ENCODE measurements at places on chromosomes 11 and 22.
A peak's percentile ranks its signal among the peaks of the same experiment; 100 is the strongest.

- H3K27me3 ChIP-seq = no peaks in the 10 kb centered on the region
- no peak overlapping the region for H3K27ac ChIP-seq
- H3K36me3 ChIP-seq = no peaks in the 10 kb centered on the region
These were observed 273.2 kb downstream of the KIRREL3 start for GRCh38 chr11:126727381-126727780.

DNA sequence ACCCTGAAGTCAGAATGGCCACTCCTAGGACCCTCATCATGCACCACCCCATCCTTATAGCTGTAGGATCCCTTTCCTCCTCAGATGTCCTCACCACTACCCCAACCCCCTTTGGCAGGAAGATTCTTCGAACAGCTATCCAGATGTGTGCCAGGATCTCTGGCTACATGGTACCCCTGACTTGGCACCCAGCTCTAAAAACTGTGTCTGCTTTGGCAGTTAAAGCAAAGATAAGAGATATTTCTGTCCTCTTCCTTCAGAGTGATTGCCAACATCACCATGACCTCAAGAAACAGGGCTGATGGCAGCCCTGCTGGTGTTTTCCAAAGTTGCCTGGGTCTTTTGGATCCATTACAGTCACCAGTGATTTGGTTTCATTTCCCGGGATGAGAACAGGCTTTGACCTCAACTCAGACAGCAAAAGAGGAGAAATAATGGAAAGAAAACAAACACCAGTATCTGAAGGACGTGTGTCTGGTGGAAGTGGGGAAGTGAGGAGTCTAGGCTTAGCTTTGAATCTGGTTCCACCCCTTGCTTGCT lies 4.3 kb upstream of the NRIP3 start:
- H3K27me3 ChIP-seq = peaks cover 70% of the 10 kb centered on the region
- DNase-seq = no peak
- no peak overlapping the region for H3K27ac ChIP-seq
- peaks cover 2% of the 10 kb centered on the region for H3K36me3 ChIP-seq

- H3K27ac ChIP-seq = no peak overlapping the region
- peaks cover 15% of the 10 kb centered on the region for H3K4me1 ChIP-seq
- no peak for DNase-seq
- H3K27me3 ChIP-seq = no peaks in the 10 kb centered on the region
These were observed 86.6 kb downstream of the DDX10 start for GRCh38 chr11:108751444-108751843.

- no peaks in the 10 kb centered on the region for H3K4me1 ChIP-seq
- H3K4me3 ChIP-seq = no peak overlapping the region
- DNase-seq = no peak
- H3K27ac ChIP-seq = no peak overlapping the region
- no peaks in the 10 kb centered on the region for H3K36me3 ChIP-seq
These were observed 1083.2 kb upstream of the CNTN5 start for GRCh38 chr11:97937501-97937900.

DNA sequence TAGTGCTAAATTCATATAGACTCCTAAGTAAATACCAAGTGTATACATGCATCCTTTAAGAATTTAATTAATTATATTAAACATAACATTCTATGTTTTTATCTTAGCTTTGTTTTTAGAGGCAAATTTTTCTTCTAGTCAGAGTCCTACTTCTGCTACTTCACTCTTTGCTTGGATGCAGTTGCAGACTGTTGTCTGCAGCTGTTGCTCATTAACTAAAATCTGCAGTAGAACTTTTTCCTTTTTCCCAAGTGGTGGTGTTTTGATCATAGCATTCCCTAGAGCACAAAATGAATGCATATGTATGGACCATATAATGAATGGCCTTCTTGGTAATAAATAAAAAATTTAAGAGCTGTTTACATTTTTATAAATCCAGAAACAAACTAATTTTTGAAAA lies 198.3 kb downstream of the CASP12 start:
- no peak overlapping the region for H3K27ac ChIP-seq
- peaks cover 14% of the 10 kb centered on the region for H3K36me3 ChIP-seq
- no peak for DNase-seq
- H3K4me3 ChIP-seq = no peak overlapping the region

- no peak for DNase-seq
- peaks cover 14% of the 10 kb centered on the region for H3K27me3 ChIP-seq
- no peaks in the 10 kb centered on the region for H3K36me3 ChIP-seq
- H3K4me3 ChIP-seq = no peak overlapping the region
- peaks cover 17% of the 10 kb centered on the region for H3K4me1 ChIP-seq
These were observed 430.9 kb downstream of the ETS1 start for GRCh38 chr11:128156486-128156885.

DNA sequence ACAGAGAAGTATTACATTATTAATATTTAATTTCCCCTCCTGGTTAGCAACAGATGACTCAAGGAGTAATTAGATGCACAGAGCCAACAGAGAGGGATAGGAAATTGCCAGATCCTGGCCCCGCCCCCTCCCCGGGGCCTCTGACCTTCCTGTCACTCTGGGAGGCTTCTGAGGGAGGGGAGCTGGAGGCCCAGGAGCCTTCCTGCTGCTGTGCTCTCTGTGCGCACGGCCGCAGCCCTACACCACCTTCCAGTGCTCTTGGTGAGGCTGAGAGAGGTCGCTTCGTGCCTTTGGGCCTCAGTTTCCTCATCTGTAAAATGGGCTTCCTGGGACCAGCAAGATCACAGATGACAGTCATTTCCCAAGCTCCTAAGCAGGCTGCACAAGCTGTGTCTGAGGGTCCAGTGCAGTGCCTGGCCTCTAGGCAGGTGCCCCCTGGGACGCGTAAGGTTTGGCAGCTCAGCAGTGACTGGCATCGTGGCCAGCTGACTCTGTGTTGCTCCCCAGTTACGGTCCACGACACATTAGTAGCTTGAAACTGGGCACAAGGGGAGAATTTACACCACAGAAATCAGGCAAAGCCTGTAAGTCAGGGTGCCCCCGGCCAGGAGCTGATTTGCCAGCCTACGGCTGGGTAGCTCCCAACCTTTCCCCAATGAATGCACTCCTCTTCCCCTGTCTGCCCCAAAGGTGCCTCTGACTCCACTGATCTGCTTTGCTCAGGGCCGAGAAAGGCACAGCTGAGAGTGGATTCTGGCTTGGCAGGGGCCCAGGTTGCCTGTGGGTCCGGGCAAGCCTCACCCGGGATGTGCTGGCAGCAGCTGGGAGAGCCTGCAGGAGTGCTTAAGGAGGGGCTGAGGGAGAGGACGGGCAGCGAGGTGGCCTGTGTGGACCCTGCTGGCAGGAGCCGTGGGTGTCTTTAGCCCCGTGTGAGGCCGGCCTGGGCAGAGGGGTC lies 2.3 kb downstream of the ADORA2A start:
- H3K27me3 ChIP-seq = peaks cover 6% of the 10 kb centered on the region
- H3K4me1 ChIP-seq = peaks cover 69% of the 10 kb centered on the region
- DNase-seq = peak; percentile 71
- peak overlapping the region; percentile 91 for H3K27ac ChIP-seq
- peaks cover 10% of the 10 kb centered on the region for H3K36me3 ChIP-seq

DNA sequence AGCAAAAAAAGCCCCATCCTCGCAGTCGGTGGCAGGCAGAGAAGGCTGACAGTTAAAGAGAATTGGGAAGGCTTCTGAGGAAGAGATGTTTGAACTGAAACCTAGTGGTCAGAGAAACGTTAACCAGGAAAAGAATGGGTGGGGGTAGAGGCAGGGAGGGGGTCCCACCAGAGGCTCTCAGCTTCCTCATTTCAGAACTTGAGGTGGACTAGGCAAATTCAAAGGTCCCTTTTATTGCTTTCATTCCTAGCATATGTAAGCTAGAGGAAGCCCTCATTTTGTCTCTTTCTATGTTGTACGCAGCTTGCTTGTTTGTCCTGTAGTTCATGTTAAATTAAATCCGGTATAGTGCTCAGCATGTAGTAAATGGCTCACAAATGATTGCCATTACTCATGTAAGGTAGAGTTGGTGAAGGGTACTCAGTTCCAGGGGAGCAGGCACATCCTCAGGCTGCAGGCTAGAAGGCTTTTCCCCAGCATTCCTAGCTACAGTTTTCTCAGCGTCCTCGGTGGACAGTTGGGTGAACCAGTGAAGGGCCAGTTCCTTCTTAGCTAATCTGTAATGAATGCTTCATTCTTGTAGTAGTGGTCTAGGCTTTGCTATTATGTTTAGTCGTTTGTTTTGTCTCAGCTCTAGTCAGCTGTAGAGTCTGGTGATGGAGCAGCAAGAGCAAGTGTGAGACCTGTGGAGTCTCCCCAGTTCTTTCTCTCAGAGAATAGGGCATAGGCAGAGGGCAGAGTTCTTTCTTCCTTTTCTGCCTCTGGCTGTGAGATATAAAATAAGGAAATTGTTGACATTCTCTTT lies 58.6 kb downstream of the UVRAG start:
- H3K36me3 ChIP-seq = no peaks in the 10 kb centered on the region
- H3K27me3 ChIP-seq = no peaks in the 10 kb centered on the region
- peak overlapping the region; percentile 60 for H3K4me3 ChIP-seq
- H3K4me1 ChIP-seq = peaks cover 27% of the 10 kb centered on the region
- H3K27ac ChIP-seq = peak overlapping the region; percentile 70

- no peaks in the 10 kb centered on the region for H3K36me3 ChIP-seq
- H3K27ac ChIP-seq = no peak overlapping the region
- H3K4me3 ChIP-seq = no peak overlapping the region
- DNase-seq = no peak
- H3K4me1 ChIP-seq = no peaks in the 10 kb centered on the region
These were observed 1475.5 kb upstream of the TENM4 start for GRCh38 chr11:80916173-80916798.

DNA sequence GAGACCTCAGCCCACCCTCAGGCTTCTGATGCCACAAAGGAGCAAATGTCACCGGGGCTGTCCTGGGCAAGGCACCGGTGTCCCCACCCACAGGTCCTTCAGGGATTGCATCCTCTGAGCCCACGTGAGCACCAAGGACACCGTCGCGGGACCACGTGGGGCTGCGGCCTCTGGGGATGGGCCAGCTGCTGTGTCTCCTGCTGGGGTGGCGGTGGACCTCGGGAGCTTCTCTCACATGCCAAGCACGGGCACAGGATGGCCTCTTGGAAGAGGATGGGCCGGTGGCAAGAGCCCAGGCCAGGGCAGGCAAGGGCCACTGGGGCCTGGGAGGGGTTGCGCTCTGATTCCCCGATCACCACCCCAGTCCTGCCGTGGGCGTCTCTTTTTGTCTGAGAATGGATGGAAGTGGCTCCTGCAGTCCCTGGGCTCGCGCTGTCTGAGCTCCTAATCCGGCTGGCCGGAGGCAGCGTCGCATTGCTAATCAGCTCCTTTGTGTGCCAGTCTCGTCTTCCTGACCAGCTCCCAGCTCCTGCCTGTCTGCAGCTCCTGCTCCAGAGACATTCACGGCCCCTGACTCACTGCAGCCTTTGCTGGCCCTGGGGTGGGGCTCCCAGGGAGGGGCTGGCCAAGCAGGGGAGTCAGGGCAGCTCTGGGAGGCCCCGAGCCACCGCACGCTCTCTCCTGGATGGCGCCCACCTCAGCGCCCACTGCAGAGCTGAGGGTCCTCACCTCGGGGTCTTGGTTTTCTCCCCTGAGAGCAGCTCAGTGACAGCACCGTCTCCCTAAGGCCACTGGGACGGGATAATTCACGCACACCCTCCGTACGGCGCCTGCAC lies 146.7 kb downstream of the CTTN start:
- no peak overlapping the region for H3K27ac ChIP-seq
- no peaks in the 10 kb centered on the region for H3K27me3 ChIP-seq
- no peaks in the 10 kb centered on the region for H3K4me1 ChIP-seq
- H3K4me3 ChIP-seq = no peak overlapping the region
- DNase-seq = no peak
- no peaks in the 10 kb centered on the region for H3K36me3 ChIP-seq

- DNase-seq = no peak
- no peaks in the 10 kb centered on the region for H3K36me3 ChIP-seq
- H3K4me1 ChIP-seq = no peaks in the 10 kb centered on the region
- H3K27ac ChIP-seq = no peak overlapping the region
- H3K4me3 ChIP-seq = no peak overlapping the region
These were observed 2.5 kb downstream of the SMIM35 start for GRCh38 chr11:118084247-118084646.

- no peaks in the 10 kb centered on the region for H3K4me1 ChIP-seq
- no peak overlapping the region for H3K27ac ChIP-seq
- DNase-seq = no peak
- H3K36me3 ChIP-seq = no peaks in the 10 kb centered on the region
These were observed 100.5 kb upstream of the TIMP3 start for GRCh38 chr22:32701034-32701433.

GRCh38 chr11:25927411-25927953 lies 404.4 kb upstream of the ANO3 start:
- H3K36me3 ChIP-seq = no peaks in the 10 kb centered on the region
- H3K4me3 ChIP-seq = no peak overlapping the region
- DNase-seq = no peak
- H3K27ac ChIP-seq = no peak overlapping the region
- no peaks in the 10 kb centered on the region for H3K27me3 ChIP-seq

DNA sequence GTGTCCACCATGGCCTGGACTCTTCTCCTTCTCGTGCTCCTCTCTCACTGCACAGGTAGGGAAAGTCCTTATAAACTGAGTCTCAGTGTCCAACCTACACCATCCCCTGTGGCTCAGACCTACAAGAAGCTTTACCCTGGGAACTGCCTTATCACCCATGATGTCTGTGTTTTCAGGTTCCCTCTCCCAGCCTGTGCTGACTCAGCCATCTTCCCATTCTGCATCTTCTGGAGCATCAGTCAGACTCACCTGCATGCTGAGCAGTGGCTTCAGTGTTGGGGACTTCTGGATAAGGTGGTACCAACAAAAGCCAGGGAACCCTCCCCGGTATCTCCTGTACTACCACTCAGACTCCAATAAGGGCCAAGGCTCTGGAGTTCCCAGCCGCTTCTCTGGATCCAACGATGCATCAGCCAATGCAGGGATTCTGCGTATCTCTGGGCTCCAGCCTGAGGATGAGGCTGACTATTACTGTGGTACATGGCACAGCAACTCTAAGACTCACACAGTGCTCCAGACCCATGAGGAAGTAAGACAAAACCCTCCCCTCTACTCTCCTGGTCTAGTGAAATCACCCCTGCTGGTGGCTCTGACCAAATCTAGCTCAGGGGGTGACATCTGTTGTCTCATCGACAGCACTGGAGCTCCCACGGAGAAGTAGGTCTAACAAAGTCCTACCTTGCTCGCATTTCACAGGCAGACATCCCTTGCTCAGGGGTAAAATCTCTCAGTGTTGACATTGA lies 74.3 kb downstream of the VPREB1 start:
- no peaks in the 10 kb centered on the region for H3K27me3 ChIP-seq
- no peak overlapping the region for H3K4me3 ChIP-seq
- peaks cover 12% of the 10 kb centered on the region for H3K36me3 ChIP-seq
- no peak for DNase-seq

Data from T-helper 2 cell treated with Interferon-gamma antibody and Interleukin-4, amounts not matched to agents 5 μg/mL and 100 μg/mL, for 36 hours (primary cell).